ENCODE measurements at places on chromosomes 2 and 18.

- no peak for DNase-seq
Measured at GRCh38 chr2:237869343-237870102, 10.1 kb downstream of the RAMP1 start.

GRCh38 chr18:28183418-28184078 lies 6.6 kb upstream of the CDH2 start:
- DNase-seq, result no peak

DNA sequence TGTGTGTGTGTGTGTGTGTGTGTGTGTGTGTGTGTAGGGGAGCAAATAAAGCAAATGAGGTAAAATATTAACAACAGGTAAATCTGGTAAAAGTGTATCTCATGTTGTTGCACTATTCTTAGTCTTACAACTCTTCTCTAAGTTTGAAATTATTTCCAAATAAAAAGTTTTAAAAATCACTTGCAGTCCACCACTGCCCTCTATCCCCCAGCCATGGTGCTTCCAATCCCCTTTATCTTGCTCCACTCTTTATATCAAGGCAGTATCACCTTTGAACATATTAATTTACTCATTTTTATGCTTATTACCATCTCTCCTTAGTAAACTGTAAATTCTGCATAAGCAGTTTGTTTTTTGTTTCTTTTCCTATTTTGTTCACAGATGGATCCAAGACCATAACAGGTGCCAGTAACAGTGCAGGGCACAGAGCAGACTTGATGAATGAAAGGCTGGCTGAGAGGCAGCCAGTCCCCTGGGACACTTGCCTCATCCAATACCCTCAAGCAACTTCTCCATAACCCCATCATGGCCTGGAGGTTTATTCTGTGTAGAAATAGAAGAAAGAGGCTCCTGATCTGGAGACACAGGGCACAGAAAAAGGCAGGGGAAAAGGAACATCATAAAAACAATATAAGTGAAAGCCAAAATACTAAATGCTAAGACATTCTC lies 67.6 kb downstream of the LDAH start:
- DNase-seq, result no peak

- DNase-seq, result no peak
Measured at GRCh38 chr18:36830158-36830495, 1.2 kb downstream of the KIAA1328 start.

- DNase-seq, result no peak
Measured at GRCh38 chr2:238689871-238690389, 158.0 kb upstream of the TWIST2 start.

DNA sequence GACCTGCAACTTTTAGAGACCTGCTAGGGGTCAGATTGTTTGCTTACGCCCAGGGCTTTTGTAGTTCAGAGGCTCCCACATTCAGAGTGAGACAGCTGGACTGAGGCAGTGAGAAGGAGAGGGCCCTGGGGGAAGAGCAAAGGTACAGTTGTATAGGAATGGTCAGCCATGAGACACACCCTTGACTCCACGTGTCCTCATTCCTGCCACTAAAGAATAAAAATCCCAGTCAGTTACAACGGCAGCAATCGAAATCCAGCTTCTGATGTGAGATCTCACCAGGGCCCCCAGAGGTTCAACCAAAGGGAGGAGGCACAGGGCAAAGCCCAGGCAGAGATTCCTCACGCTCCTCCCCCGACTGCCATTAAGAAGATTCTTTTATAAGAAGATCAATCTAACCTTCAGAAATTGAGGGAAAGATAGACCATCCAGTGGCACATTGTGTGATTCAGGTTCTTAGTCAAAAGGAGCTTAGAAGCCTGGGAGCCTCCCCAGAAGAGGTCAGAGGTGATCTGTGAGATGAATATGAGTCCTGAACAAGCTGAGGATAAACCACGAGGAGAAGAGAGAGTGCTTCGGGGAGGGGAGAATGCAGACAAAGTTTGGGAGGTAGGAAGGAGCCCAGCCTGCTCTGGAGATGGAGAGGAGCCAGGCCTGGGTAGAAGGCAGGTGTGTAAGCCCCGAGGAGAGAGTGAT lies 317.0 kb downstream of the CYP26B1 start:
- no peak for DNase-seq

- DNase-seq, result no peak
Measured at GRCh38 chr2:110904779-110905148, 172.4 kb downstream of the ACOXL start.

- no peak for DNase-seq
Measured at GRCh38 chr2:1708476-1709334, 35.6 kb downstream of the PXDN start.

GRCh38 chr2:240603081-240603835 lies 16.7 kb downstream of the CAPN10 start:
- DNase-seq, result no peak

DNA sequence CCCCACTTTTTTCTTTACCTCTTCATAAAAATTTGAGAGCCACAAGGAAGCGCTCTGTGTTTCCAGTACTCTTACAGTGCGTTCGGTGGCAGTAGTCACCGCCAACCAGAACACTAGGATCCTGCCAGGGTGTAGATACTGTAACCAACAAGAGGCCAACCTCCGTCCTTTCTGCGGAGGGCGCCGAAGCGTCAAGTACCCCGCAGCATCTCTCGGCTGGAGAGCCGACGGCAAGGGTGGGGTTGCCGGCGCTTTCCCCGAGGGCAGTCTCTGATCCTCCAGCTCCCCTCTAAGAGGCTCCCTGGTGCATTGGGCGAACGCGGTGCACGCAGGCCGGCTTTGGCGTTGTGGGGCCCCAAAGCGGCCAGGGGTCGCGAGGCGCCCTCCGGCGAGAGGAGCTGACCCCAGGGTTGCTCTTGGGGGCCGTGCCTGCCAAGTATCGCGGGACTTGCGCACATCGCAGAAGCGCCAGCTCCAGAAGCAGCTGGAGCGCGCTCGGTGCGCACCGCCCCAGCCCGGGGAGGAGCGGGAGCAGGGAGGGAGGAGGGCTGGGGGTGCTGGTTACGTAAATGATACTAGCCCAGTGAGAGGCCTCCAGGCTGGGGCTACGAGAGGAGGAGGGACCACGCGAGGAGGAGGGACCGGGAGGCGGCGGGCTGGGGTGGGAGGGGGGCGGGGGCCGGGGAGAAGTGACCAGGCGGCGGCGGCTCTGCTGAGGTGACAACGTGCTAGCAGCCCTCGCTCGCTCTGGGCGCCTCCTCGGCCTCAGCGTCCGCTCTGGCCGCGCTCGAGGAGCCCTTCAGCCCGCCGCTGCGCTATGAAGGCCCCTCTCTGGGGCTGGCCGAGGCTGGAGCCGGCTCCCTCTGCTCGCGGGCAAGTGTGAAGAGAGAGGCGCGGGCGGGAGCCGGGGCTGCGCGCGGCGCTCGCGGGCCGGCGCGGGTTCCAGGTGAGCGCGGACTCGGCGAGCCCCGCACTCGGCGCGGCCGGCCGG lies at the start of gene GALNT13:
GALNT13 (plus strand) TSS at position 692 of the 991 bp plus-strand sequence.
- no peak for DNase-seq

GRCh38 chr2:34188464-34189303 lies 589.6 kb upstream of the FAM98A start:
- DNase-seq, result no peak

Data from ascending aorta (tissue), 2 donors.